Bone marrow (tissue), 2 donors: ENCODE measurements at places on chromosomes 7 and 10.

- DNase-seq: no peak
Observed at GRCh38 chr7:123746931-123747488, 1.8 kb downstream of the WASL start.

GRCh38 chr10:52383088-52383487, 69.0 kb downstream of the DKK1 start:
- no peak for DNase-seq

DNA sequence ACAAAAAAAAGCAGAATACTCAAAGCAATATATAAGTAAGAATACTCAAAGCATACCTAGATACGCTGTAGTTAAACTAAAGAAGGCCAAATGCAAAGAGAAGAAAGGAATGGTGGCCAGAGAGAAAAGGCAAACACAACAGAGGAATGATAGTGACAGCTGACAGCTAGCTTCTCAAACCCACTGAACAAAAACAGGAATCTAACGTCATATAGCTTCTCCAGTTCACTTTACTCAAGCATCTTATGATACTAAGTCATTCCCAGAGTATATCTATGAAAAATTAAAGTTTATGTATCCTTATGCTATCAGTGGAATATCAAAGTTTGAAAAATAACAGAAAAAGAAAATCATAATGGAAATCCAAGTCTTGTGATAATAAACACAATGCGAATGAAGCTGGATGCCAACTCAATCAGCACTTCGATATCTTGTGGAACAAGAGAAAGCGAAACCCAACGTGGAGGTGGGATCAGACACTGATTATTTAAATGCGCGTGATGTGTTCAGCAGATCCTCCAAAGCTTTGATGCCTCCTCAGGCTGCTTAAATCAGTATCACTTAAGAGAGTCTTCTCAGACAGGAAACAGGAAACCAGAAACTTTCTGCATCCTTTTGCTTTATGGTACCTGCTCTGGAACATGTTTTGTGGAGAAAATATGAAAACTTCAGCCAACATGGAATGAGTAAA, 102.8 kb downstream of the PIP4K2A start:
- DNase-seq: peak; percentile 56

GRCh38 chr10:70849582-70850016, 33.9 kb downstream of the SGPL1 start:
- DNase-seq: no peak

DNA sequence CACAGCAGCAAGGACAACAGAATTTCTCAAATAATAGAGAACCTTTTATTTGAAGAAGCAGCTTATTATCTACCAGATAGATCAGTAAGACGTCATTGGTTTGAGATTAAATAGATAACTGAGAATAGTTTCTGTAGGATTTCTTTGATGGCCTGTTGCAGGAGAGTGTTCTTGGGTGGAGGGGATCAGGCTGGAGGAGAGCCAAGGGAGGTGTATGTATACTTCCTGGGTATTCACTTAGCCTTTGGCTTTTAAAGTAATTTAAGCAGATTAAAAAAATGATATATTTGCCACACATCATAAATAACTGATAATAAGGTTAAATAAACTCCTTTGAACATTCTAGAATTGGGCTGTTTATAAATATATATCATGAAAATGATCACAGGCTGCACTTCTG, 486.1 kb upstream of the IGFBP3 start:
- no peak for DNase-seq

GRCh38 chr10:125551247-125551646, 131.7 kb downstream of the TEX36 start:
- no peak for DNase-seq

DNA sequence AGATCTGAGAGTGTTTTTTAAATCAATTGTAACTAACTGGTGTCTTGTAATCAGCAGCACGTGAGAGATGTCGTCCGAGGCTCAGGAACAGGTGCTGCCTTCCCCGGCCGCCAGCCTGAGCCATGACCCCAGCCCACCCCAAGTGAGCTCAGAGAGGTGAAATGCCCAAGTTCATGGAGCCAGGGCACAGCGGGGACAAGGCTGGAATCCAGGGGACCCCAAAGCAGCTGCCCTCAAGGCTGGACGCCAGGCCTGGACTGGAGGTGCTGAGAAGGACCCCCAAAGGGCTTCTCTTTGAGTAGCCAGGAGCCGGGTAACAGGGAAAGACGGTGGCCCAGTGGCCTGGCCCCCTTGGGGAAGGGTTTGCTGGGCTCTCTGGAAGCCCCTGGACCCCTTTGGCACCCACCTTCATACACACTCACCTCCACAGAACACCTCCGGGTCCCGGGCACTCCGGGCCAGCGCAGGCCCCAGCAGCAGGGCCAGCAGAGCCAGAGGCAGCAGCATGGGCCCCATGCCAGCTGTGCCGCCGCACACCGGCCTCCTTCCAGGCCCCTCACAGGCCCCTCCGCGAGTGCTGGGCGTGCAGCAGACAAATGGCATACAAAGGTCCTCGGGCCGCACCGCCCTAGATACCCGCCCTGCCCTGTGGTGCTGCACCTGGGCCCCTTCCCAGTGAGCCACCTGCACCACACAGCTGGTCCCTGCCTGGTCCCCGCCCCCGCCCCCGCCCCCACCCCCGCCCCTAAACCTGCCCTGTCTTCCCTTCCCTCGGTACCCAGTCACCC, 24.0 kb upstream of the CNPY1 start:
- DNase-seq: no peak

- no peak for DNase-seq
Observed at GRCh38 chr10:14530465-14530864, 199.7 kb upstream of the FRMD4A start.
